ENCODE measurements at places on chromosomes 7 and 10.

DNA sequence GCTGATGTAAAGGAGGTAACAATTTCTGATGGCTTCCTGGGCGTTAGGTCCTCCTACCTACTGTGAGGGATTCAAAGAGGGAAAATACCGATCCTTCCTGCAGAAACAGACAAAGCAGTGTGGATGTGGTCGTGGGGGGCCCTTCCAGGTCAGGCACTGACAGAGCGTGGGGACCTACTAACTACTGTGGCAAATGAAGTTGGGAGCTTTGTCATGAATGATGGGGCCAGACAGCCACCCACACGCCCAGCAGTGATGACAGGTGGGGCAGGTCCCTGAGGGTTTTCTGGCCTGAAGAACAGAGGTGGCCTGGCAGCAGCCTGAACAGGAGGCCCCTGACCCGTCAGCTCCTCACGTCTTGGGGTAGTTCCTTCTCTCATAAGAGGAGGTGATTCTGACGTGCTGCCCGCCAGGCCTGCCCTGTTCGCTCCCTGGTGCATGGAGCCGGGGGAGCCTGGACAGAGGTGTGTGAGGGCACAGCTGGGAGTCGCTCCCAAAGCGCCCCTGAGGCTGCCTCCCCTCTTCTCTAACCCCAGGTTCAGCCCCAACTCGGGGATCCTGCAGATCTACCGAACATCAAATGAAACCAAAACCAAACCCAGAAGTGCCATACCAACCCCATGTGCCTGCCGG is 4.2 kb downstream of the ATP6V0E2 start:
- no peak for DNase-seq

- no peak for DNase-seq
Observed at GRCh38 chr7:121480566-121481335, 84.6 kb upstream of the FAM3C start.

DNA sequence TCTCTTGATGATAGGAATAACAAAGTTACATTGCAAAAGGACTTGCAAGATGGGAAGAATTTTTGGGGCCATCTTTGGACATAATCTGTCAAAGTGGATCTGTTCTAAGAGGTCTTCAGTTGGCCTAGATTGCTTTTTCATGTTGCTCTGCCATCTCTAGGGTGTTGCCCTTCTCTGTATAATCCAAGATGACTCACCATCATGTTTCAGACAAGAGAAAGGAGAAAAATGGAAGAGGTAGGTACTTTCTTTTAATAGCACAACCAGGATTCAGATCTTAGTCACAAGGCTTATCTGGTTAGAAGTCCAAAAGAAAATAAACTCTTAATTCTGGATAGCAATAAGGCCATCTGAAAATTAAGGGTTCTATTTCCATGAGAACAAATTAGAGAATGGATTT is 38.7 kb upstream of the FOXP2 start:
- no peak for DNase-seq

GRCh38 chr7:91194841-91195240 is 69.4 kb upstream of the FZD1 start:
- DNase-seq = no peak

DNA sequence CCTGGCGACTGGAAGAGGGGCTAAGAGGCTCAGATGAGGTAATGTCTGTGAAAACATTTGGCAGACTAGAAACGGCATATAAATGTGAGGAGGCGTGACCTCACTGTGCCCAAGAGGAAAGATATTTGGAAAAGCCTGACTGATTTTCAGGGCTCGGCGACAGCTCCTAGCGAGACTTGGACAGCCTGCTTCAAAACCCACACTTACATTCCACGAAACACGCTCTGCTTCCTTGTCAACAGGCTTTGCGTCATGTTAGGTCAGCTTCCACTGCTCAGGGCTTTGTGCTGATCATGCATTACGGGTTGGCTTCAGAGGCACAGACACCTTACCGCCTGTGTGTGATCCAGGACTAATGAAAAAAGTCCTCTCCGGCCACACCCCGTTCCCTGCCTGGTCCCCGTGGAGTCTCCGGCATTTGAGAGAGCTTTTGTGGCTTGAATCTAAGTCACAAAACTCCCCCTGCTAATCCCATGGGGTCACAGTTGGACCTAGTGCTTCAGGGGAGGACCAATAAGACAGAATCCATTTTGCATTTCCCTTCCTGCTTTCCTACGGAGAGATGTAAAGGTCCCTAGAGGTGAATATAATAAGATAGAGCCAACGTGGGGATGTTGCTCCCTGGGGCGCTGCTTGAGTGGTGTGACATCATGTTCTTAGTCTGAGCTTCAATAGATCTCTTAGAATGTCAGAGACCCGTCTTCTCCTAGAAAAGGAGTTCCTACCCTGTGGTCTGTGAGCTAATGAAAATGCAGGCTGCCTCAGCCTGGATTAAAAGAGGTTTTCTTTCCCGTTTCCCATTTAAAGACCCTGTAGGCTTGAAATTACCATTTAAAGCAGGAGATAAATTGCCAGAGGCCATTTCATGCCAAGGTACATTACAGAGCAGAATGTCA is 25.5 kb downstream of the FGFBP3 start:
- DNase-seq = no peak

- DNase-seq = no peak
Observed at GRCh38 chr7:116786791-116787443, 75.5 kb upstream of the CAPZA2 start.

- DNase-seq = no peak
Observed at GRCh38 chr7:12607134-12607533, 36.6 kb downstream of the SCIN start.

DNA sequence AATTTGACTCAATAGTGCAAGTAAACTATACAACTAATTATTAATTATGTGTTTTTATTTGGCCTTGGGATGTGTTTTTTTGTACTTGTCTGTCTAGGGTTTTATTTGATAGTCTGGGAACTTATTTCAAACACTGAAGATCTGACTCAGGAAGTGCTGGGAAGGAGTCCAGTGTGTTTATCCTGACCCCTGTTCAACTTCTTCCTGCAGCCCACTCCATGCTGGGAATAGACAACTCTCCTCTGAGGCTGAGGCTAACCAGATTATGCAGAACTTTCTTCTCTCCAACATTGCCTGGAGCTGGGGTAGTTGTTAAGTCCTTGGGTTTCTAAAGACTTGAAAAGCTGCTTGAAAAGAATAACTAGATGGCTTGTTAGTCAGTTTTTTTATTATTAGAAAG is 6.9 kb downstream of the CISD1 start:
- DNase-seq = no peak

- no peak for DNase-seq
Observed at GRCh38 chr10:65555192-65555591, 1370.6 kb upstream of the LRRTM3 start.

DNA sequence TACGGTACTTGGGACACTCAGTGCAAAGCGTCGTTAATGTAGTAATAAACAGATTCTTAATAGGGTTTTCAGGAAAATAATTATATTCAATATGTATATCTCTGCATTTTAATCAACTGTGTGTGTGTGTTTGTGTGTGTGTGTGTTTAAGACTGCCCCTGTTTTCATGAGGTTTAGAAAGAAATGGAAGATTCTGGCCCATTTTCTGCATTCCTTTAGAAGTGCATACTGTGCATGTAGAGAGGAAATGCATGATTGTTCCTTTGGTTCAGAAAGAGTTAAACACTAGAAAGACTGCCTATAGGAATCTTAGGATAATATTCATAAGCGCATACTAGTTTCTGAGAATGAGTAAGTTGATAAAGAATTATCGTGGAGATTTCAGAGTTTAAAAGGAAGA is 975 bp downstream of the CNTNAP2 start:
- no peak for DNase-seq

DNA sequence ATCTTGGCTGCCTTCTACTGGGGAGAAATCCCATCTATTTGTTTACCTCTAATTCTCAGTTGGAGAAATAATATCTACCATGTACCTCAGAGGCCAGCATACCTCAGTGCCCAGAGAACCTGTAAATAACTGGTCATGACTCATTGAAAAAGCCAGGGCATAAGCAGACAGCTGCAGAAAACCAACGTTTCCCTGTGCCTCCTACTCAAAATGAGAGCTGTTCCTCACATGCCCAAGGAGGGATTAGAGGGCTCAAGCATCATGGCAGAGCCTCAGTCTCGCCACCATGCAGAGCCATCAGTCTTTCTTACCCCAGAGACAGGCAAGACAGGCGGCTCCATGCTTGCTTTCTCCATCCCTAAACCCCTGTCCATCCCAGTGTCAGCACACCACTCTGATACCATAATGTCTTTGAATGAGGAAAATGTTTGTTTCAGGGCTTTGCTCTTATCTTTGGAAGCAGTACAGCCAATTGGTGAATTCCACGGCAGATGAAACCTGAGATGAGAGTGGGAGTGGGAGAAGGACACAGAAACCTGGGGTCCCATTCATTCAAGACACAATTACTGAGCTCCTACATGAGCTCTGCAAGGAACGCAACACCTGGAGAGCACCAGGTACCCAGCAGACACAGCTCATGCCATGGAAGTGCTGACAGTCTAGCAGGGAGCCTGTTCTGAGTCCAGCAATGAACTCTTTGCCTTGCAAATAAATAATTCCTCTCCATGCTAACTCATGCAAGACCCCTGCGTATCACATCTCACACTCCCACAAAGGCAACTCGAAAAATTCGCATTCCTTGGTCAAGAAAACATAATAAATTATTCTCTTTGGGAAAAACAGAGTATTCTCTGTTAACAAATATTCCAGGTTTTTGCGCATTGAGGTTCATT is 21.1 kb downstream of the PON1 start:
- DNase-seq = no peak

DNA sequence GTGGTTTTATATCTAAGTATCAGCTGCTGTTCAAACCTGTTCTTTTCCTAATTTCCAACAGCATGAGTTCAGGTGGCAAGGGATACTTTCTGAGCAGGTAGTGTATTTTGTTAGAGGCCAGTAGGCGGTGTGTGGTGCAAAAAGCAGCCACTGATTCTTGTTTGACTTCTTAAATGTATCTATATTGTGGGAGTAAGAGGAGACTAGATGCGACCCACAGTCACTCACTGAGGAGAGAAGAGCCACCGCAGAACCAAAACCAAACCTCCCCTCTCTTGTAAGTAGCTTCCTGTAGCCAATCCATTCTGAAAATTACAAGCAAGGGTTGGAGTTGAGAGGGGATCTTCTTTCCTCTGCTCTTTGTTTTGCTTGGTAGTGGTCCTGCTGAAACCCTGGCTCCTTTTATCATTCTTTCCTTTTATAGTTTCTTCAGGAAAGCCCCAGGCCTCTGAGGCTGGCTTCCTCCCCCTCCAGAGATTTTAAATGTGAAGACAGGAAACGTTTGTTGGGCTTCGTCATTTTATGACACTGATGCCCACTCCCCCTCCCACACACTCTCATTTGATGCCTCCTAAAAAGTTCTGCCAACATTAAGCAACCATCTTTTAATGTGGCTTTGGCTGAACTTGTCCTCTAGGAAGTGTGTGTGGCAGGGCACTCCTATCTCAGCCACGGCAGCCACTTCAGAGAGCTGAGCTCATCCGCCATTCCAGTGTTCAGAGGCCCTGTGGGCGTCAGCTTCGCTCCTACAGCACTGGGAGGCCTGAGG is 566.0 kb downstream of the SUGCT start:
- no peak for DNase-seq

DNA sequence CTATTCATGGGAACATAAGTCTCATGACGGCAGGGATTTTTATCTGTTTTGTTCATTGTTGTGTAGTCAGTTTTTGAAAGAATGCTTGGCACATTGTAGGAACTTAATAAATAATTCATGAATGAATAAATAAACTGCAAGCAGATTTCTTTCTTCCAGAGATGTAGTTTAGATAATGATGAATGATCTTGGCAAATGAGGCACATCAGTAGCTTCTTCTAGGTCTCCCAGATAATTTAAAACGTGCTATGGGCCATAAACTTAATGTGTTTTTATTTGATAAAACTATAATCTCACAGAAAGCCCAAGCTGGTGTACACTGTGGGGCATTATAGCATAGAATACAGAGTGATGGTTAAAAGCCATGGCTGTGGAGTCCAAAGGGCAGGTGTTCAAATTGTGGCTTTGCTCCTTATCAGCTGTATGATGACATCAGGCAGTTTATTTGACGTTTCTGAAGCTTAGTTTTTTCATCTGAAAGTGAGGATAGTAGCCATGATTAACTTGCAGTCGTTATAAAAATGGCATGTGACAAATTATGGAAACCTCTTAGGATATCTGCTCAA is 3.5 kb downstream of the MGAM start:
- DNase-seq = no peak

DNA sequence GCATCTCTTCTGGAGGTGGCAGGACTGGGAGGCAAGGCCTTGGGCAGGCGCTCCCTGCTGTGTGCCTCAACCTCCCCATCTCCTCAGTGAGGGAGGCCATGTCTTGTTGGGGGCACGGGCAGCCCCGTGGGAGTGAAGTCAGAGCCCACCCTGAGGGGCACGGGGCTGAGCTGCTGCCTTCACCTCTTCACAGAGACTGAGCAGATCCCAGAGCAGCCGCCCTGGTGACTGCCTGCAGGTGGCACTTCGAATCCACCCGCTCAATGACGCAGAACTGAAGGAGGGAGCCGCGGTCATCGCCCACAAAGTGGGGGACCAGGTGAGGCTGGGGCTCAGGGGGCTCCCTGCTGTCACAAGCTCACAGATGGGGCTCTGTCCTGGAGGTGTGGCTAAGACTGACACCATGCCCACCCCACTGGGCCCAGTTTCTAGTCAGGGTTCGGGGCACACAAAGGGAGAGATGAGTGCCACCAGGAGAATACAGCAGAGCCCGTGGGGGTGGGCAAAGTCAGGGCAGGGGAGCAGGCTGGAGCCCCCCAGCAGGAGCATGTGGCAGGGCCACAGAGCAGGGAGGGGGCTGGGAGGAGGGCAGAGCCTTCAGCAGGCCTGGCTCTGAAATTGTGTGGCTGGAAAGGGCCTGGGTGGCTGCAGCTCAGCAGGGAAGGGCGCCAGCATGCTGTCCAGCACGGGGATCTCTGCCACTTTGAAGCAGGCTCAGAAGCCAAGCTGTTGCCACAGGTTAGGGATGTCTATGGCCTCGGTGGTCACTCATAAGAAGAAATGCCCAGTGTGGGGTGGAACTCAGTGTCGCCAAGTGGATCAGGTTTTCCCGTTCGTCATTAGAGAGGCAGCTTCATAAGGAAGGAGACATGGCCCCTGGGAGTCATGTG is 18.8 kb upstream of the CHST12 start:
- DNase-seq = no peak

- no peak for DNase-seq
Observed at GRCh38 chr10:69858201-69858600, 56.5 kb downstream of the COL13A1 start.

All from vagina (tissue), 2 donors.